ENCODE measurements at places on chromosomes 4 and X.

DNA sequence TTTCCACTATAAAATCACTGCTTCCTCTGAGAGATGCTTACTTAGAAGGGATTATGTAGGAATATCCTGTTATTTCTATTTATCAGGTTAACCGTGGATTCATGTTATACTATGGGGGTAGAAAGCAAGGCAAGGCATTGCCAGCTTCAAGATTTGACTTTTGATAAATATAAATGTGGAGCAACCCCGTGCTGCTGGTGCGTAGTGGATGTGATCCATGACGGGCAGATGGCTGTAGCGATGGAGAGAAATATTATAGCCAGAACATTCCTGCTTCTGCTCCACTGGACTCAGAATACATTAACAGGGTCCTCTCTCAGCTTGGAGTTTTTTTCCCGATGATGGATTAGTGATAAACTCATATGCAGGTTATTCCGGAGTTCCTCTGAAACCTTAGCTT is 157.6 kb downstream of the TENM3 start:
- no peak for DNase-seq

DNA sequence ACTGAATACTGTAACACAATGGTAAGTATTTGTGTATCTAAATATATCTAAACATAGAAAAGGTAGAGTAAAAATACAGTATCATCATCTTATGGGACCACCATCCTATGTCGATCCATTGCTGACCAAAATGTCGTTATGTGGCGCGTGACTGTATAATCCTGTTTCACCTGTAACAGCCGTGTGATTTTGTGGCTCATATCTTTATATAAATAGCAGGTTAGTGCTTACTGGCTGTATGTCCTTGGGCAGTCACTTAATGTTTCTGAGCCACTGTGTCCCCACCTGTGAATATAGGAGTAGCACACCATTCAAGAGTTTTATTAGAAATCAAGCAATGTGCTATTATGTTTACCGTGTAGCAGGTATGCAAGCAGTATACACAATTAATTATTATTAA is 226.2 kb upstream of the FAT1 start:
- DNase-seq = no peak

- DNase-seq = no peak
Observed at GRCh38 chrX:125210146-125210545, 109.5 kb upstream of the TEX13C start.

GRCh38 chr4:126558596-126558995 is 1074.2 kb upstream of the INTU start:
- no peak for DNase-seq

DNA sequence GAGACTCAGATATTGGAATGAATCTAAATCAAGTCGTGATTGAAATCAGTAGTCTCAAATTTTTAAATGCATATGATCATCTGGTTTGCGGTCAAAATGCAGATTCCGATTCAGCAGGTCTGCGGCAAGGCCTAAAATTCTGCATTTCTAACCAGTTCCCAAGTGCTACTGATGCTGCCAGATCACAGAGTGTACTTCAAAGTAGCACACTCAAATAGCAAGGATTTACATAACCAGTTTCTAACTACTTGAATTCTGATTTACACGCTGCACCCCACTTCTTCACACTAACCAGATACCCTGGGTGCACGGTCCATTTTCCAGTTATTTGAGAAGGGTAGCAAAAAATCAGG is 752 bp downstream of the MBTPS2 start:
- DNase-seq = no peak

- DNase-seq = no peak
Observed at GRCh38 chr4:28686618-28687017, 1826.0 kb downstream of the STIM2 start.

DNA sequence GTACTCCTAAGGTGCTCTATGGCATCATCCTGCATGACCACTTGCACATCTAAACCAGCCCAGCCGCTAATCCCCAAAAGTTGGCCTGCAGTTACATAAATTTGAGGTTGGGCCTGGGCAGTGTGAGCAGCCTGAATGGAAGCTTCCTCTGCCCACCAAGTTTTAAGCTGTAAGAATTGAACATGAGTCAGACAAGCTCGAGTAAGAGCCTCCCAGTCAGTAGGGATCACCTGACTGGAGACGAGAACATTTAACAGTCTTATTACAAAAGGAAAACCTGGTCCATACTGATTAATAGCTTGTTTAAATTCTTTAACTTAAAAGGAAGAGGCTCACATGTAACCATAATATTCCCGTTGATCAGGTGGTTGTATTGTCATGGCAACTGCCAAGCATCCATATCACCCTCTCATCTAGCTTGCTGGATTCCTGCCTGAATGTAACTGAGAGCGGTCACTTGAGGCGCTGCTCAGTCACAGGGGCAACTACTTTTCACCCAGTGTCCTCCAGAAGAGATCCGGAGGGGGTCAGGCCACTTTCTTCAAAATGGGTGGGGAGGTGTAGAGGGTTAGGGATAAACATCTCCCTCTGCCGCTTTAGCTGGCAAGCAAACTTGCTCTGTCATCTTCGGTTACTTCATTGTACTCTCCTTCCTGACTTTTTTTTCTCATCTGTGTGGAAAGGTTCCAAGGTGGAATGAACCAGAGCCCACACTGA is 56.6 kb upstream of the WDR1 start:
- DNase-seq = no peak
